ENCODE measurements at places on chromosomes 6 and 20.

DNA sequence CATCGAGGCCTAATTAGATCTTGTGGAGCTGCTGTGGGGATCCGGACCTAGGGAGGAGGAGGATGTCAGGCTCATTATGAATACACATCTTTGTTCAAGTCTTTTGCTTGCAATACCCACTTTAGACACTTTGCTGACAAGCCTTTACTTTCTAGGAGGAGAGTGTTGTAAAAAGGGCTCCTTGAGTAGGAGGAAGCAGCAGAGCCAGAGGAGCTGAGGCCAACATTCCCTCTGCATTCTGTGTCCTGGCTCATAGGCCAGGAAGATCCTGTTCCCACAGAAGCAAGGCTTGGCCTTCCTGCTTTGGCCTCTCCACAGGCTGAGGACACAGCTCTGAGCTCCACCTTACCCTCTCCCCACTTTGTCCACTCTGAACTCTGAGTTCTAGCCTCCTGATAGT, 67.1 kb downstream of the TPD52L1 start:
- no peak for DNase-seq

- DNase-seq: no peak
Observed at GRCh38 chr6:93676581-93676980, 257.2 kb upstream of the EPHA7 start.

GRCh38 chr6:10837622-10837994, 731 bp downstream of the MAK start:
- DNase-seq: no peak

- no peak for DNase-seq
Observed at GRCh38 chr6:159880412-159880975, 10.3 kb upstream of the MAS1 start.

GRCh38 chr20:47325242-47325641, 31.3 kb downstream of the ZMYND8 start:
- no peak for DNase-seq

DNA sequence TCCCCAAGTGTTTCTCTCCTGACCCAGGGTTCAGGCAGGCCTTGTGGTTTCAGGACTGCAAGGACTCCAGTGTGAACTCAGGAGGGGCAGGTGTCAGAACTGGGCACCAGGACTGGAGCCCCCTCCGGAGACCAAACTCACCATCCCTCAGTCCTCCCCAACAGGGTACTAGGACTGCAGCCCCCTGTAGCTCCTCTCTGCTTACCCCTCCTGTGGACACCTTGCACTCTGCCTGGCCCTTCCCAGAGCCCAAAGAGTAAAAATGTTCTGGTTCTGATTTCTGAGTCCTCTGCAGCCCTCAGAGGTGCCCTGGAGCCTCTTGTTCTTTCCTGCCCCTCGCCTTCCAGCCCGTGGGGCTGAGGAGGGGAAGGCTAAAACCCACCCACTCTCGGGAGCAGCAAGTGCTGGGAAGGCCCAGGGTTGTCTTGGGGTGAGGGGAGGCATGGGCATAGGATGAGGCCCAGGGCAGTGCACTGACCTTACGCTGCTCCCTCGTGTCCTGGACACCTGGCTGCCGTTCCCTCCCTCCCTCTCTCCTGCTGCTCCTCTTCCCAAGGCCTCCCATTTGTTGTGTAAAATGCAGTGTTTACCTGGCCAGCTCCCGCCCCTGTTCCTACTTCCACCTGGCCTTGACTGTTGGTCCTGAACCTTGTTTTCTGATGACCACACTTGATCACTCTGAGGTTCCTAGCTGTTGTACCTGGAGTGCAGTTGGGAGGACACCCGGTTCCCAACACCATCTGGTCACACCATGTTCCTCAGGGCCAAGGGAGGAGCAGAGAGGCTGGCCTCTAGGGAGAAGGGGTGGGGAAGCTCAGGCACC, 9.9 kb downstream of the CNPY3 start:
- no peak for DNase-seq

- DNase-seq: no peak
Observed at GRCh38 chr6:30787954-30788353, 43.6 kb upstream of the IER3 start.

DNA sequence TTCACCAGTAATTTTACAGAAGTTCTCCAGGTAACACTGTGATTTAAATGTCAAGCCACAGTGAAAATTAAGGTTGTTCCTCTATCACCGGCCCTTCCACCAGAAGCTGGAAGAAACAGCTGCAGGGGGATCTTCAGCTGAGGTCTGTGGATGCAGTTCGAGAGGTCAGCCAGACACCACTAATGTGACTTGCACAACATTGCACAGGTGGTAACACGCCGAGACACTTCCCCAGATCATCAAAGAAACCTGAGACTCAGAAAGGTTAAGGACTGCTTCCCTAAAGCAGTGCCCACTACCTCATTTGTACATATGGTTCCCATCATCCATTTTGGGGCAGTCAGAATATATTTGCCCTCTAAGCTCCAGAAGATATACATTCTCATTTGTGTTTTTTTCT, 8.1 kb upstream of the SERPINB9 start:
- no peak for DNase-seq

- no peak for DNase-seq
Observed at GRCh38 chr20:49306903-49307620, 29.2 kb upstream of the ZNFX1 start.

GRCh38 chr6:85464722-85465150, 14.9 kb downstream of the NT5E start:
- DNase-seq: no peak

DNA sequence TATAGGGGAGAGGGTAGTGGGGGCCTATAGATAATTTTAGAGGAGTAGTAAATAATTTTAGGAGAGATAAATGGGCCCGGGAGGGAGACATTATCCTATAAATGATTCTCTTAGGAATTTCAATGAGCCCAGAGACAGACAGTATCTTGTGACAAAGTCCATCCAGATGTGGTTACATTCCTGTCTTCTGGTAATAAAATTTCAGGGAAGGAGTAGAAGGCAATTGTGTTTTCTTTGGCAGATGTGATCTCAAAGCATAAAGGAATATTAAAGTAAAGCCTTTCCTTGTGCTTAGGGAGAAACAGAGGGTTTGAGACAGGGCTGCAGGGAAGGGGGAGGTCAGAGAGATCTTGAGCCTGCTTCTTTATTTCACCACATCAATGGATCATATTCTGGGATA, 979.8 kb upstream of the GJE1 start:
- DNase-seq: no peak

DNA sequence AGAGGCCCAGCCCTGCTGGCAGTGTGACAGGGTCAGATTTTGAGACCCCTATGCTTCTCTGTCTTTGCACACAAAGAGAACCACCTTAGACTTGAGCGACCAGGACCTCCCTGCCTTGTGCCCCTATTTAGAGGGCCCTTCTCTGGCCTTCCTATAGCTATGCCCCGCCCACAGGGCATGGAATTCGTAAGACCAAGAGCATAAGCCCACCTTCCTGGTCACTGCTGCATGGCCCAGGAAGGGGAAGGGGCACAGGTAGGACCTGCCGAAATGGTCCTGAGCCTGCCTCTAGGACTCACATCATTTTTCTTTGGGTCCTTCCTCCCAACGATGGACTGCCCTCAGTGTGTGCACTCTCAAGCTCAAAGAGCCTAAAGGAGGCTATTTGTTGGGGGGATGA, 65.1 kb upstream of the SRSF6 start:
- no peak for DNase-seq

DNA sequence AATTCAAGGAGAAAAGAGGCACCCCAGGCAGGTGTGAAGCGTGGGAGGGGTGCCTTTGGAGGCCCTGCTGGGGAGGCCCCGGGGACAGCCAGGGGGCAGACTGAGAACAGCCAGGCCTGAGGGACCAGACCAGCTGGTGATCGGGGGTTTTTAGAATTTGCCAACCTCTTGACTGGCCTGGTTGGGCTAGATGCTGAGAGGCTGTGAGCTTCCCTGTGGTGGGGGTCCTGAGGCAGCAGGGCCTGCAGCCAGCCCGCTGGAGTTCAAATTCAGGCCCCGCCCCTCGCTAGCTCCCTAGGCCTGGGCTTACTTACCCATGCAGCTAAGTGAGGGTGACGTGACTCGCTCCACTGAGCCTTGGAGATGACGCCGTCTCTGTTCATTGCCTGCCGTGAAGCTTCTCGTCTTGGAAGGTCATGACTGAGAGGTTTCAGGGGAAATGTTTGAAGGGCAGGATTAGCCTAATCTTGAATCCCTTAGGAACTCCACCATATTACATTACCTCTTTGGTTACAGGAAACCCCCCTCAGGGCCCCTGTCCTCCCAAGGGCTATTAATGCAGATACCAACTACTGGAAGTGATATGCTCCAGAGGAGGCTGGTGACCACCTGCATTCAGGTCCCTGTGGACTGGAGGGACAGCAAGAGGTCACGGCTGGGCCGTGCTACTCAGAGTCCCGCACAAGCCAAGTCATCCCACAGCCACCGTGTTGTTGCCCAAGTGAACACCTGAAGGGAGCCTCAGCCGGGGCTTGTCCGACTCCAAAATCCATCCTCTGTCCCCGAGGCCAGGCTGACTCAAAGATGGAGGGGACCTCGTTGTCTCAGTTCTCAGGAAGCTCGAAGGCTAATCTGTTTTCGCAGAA, 73.9 kb upstream of the DUSP22 start:
- DNase-seq: no peak

- no peak for DNase-seq
Observed at GRCh38 chr6:44825273-44825672, 437.8 kb downstream of the CDC5L start.

- DNase-seq: no peak
Observed at GRCh38 chr20:1809611-1810510, 85.3 kb upstream of the SIRPA start.

All from CD4-positive, alpha-beta T cell (primary cell).